ENCODE measurements at places on chromosomes 7 and 10.

GRCh38 chr7:156639426-156640256 is 933 bp upstream of the RNF32 start:
- DNase-seq, result peak; percentile 42

DNA sequence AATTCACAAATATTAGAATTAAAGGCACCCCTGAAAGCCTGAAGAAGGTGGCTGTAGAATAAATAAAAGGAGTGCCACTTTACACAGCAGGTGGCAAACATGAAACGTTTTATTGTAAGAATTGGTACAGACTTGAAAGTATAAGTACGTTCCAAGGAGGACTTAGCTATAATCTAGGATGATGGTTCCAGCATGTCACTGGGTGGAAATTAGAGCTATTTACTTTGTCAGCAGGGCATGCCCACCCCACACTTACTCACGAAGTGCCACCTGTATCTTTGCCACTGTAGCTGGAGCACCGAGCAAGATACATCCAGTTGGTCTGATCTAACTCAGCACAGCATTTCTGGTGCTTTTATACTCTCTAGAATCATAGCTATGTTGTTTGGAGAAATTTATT is 97.8 kb downstream of the GRM8 start:
- no peak for DNase-seq

DNA sequence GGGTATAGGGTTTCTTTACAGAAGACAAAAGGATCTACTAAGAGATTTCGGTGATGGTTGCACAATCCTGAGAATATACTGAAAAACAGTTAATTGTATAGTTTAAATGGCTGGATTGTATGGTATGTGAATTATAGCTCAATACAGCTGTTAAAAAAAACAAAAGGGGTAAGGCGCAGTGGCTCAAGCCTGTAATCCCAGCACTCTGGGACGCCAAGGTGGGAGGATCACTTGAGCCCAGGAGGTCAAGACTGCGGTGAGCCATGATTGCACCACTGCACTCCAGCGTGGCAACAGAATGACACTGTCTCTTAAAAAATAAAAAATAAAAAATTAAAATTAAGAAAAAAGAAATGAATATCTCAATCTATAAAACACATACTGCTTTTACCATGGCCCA is 18.5 kb downstream of the ESYT2 start:
- DNase-seq, result no peak

DNA sequence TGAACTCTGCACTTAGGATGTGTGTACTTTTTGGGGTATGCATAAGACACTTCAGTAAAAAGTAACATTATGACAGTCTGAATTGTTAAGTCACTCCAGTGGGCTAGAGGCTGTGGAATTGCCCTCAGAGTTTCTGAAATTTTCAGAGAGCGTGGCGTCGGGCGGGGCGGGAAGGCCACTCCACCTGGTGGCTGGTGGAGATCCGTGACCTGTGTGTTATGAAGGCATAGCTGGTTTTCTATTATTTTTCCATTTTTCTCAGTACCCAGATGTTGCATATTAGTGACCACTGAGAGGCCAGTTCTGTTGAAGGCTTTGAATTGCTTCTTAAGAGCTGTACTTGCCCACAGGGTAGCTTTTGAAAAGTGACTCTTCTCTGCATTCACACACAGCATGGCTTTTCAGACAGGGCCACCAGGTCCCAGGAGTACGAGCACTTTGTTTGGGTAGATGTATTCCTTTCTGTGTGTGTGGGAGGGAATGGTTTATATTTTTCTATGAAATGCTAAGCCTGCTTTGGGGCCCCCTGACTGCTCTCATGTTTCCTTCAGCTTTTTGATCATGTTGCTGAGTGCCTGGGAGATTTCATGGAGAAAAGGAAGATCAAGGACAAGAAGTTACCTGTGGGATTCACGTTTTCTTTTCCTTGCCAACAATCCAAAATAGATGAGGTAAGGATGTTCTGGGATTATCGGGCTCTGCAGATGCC is 52.3 kb downstream of the TACR2 start:
- DNase-seq, result no peak

DNA sequence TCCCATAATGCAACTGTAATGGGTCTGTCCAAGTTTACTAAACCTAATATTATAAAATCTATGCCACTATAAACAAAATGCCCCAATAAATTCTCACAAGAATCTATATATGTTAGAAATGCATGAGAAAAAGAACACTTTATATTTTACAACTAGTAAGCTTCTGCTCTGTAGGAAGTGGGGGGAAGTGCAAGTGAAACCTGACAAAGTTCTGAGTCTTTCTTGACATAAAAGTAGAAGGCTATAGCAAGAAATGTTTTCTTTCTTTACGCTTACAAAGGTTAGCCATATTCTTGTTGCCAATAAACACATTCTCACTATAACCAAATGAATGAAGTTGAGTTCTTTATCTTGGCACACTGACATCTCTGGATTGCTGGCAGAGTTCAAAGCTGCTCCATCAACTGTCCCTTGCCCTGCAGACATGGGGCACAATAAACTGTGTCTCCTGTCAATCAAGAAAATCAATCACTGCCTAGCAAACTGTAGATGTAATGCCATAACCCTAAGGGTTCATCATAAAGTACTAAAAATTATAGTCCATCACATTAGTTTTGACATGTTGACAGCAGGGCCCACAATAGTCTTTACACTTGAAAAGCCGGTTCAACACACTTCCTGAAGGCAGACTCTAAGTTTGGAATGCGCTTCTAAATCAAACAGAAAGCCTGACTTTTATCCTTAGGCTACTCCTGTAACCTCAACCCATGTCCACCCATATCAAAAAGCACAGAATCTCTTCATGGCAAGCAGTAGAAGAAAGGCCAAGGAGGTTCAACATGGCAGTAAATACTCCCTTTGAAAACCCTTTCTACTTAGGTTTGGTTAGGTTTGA is 58.6 kb downstream of the TPK1 start:
- DNase-seq, result no peak

DNA sequence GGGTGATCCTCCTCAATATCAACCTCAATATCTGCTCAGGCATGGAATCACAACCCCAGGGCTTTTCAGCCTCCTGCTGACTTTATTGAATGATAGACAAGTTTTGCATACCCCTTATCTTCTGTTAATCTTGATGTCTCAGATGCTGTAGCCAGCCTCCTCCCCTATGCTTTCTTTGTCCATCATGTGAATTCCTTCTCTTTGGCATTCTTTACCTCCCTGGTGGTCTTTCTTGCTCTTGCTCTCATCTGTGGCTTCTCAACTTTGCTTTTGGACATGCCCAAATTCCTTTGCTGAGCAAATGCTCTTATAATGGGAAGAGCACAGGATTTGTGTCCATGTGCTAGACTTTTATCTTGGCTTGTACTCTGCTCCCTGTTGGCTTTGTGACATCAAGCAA is 73.4 kb upstream of the FAM13C start:
- no peak for DNase-seq

GRCh38 chr7:12139416-12139815 is 71.7 kb upstream of the TMEM106B start:
- DNase-seq, result no peak

- no peak for DNase-seq
Observed at GRCh38 chr7:151246851-151247580, 1.5 kb downstream of the SMARCD3 start.

GRCh38 chr7:142408794-142409193 is 150.9 kb upstream of the PRSS58 start:
- no peak for DNase-seq

GRCh38 chr7:137283153-137283552 is 60.4 kb downstream of the PTN start:
- DNase-seq, result no peak
